NCI-H1417 treated with DMSO at 0.1 percent for 48 hours (cell line): ENCODE measurements at places on chromosomes 4 and X.

DNA sequence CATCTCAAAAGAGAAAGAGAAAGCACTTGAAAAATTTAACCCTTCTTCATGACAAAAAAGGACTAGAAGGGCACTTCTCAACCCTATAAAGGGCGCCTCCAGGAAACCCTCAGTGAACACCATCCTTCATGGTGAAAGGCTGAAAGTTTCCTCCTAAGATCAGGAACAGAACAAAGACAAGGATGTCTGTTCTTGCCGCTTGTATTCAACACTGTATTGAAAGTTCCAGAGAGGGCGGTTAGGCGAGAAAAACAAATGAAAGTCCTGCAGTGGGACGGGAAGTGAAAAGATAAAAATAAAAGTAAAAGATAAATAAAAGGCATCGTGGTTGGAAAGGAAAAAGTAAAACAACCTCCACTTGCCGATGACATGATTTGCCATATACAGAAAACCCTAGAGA, 50.9 kb downstream of the RNF212 start:
- no peak for DNase-seq

DNA sequence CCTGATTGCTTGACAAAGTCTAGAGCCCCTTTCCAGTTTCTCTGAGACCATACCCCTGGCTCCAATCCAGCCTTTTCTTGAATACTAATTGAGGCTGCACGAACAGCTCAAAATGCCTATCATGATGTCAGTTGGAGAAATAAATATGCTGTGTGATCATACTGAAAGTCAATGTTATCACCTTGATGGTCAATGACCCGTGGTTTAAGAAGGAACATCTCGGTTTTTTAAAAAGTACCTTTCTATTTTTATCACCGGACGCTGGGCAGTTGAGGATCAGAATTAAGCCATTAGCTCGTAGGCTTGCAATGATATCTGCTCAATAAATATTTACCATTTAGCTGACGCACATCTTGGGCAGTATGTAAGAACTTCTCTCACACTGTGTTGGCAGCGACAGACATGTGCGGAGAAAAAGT, 852 bp upstream of the WDR44 start:
- DNase-seq, result no peak

- DNase-seq, result no peak
Observed at GRCh38 chr4:32824336-32824735, 2104.2 kb downstream of the PCDH7 start.

GRCh38 chrX:153357877-153358276, 23.9 kb downstream of the ZNF275 start:
- no peak for DNase-seq

GRCh38 chrX:39176105-39176504, 374.8 kb downstream of the MID1IP1 start:
- no peak for DNase-seq

DNA sequence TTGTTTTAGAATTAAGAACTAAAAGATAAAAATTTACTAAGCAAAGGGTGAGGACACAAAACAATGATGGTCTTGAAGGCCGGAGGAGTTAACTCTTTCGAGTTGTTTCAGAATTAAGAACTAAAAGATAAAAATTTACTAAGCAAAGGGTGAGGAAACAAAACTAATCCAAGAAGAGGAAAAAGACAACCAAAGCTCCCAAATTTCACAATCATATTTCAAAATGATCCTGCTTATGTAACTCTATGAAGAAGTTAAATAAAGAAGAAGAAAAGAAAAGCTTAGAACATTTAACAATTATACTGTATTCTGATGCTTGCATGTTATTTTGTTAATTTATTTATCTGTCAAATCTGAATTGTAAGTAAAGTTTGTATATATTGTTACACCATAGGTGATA, 154.8 kb upstream of the SLIT2 start:
- DNase-seq, result no peak

DNA sequence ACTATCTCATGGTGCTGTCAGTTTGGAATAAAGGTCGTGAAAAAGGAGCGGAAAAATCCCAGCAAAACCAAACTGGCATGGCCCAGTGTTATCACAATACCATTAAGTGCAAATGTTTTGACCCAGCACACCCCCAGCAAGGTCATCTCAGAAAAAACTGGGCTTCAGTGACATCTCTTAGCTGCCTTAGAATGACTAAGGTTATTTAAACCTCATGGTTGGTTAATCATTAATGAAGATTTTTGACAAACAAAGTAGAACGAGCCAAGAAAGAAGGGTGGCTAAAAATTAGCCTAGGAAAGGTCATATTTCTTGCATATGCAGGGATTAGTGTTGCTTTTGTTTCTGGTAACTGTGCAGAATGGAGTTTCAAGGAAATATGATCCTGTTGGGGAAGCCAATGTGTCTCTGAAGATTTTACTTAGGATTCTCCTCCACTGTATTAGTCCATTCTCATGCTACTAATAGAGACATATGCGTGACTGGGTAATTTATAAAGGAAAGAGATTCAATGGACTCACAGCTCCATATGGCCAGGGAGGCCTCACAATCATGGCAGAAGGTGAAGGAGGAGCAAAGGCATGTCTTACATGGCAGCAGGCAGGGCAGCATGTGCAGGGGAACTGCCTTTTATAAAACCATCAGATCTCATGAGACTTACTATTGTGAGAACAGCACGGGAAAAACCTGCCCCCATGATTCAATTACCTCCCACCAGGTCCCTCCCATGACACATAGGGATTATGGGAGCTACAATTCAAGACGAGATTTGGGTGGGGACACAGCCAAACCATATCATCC, 83.5 kb downstream of the CHRNA9 start:
- DNase-seq, result no peak

DNA sequence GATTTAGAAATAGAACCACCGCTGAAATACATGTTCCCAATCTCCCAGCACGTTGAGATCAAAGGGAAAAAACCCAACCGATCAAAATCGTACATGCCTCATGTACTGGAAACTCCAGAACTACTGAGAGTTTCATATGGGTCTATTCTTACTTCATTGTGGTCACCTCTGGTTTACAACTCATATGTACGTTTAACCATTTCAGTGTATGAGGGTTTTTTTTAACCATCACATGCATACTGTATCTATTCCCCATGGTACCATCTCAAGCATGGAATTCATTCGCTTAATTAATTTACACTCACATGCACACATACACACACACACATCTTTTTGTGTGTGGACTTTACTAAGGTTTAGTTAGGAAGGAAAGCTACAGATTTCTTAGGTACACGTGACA, 46.0 kb upstream of the CLNK start:
- no peak for DNase-seq

- DNase-seq, result no peak
Observed at GRCh38 chr4:149928507-149928906, 112.9 kb upstream of the IQCM start.

DNA sequence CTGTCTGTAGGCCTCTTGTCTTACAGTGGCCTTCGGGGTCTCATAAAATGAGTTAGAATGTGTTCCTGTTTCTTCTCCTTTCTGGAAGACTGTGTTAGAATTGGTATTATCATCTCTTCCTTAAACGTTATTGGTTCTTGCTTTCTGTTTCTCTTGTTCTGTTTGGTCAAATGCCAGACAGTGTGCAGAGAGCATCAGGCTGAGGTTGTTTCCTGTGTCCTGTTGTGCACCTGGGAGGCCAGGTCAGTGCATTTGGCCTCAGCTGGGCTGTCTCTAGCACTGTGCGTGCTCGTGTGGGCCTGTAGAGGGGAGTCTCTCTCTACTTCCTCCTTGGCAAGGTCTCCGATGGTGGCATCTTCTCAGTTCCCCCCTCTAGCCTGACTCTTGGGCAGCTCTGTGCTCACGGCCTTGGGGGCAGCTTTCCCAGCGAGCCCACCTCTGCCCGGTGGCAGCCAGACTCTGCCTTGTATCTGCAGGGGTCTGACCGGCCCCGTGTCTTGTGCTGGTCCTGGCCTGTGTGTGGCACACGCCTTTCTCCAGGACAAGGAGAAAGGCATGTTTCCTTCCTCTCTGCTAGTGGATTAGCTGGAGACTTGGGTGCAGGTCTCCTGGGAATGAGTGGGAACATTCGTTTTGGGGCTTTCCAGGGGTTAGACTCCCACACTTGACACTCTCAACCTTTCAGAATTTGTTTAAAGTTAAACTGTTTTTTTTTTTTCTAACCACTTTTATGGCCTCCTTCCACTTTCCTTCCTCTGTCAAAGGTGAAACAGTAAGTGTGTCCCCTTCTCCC, 62.3 kb downstream of the FAM193A start:
- no peak for DNase-seq

DNA sequence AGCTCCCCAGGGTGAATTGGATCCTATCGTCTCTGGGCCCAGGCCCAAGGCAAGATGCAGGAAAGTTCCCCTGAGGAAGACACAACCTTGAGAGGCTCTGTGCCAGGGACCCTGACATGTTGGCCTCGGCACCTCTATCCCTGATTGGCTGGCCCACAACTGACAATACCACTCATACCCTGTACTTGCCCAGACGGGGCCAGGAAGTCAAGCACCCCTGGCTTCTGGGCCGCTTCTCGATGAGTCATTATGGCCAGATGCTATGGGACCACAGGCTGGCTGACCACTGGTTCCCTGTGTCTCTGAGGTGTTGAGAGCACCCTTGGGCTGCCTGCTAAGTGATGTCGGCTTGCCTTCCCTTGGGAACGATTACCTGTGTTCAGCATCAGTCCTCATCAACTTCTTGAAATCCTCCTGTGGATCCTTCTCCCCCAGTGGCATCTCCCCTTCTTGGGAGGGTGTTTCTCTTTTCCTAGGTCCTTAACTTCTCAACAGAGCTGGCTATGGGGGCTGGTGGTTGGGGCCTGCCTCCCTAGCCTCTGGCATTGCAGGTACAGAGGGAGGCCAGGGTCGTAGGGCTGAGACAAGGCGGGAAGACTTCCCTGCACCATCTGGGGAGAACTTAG, 54.5 kb upstream of the MAMLD1 start:
- no peak for DNase-seq

- no peak for DNase-seq
Observed at GRCh38 chr4:1594871-1595788, 89.0 kb downstream of the FAM53A start.

GRCh38 chrX:132216806-132217202, 2.4 kb downstream of the RAP2C start:
- no peak for DNase-seq

- no peak for DNase-seq
Observed at GRCh38 chr4:73681776-73682175, 58.6 kb upstream of the CXCL8 start.

DNA sequence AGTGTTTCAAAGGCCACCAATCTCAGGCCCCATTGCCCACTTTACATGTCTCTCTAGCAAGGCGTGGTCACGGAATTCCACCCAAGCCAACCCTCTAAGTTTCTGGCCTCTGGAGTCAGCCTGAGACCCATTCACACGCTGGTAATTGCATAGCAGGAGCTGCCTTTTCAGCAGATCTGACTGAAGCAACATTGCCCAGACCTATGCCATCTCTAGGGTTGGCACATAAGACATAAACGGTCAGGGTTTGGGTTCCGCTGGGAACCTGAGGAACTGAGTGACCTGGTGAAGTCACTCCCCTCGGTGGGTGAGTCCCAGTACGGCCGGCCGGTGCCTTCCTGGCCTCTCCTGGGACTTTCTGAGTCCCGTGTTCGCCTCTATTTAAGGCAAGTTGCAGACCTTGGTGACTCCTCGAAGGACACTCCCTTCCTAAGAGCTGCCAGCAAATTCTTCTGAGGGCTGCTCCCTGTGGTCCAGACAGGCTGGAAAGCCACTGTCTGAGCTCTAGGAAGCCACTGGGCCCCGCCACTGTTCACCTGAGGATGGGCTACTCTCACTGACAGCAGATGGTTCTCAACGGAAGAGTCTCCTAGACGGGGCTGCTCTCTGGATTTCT, 15.9 kb downstream of the CTAG1A start:
- no peak for DNase-seq

GRCh38 chr4:153362184-153362583, 17.7 kb downstream of the MND1 start:
- DNase-seq, result no peak

DNA sequence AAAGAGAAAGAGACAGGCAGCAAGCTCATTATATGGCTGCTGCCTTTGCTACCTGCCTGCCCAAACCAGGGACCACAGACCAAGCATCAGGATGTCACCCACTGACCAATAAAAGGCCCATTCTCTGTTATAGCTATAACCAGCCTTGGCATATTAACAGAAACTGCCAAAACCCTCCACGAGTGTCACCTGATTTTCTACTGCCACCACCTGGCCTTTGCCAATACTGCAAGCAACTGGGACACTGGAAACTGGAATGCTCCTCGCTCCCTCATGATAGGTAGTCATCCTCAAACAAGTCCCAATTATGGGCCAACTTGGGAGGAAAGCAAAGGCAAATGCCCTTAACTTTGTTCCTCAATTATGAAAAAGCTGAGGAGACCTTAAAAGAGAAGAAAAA, 76.0 kb downstream of the SPIN4 start:
- DNase-seq, result no peak

GRCh38 chrX:29461039-29461438, 754.3 kb upstream of the MAGEB2 start:
- DNase-seq, result no peak

- DNase-seq, result no peak
Observed at GRCh38 chr4:17241835-17242234, 270.1 kb downstream of the QDPR start.

GRCh38 chr4:65791812-65792308, 121.6 kb upstream of the EPHA5 start:
- no peak for DNase-seq
